NCI-H1092 (cell line): ENCODE measurements at places on chromosomes 7 and 10.

DNA sequence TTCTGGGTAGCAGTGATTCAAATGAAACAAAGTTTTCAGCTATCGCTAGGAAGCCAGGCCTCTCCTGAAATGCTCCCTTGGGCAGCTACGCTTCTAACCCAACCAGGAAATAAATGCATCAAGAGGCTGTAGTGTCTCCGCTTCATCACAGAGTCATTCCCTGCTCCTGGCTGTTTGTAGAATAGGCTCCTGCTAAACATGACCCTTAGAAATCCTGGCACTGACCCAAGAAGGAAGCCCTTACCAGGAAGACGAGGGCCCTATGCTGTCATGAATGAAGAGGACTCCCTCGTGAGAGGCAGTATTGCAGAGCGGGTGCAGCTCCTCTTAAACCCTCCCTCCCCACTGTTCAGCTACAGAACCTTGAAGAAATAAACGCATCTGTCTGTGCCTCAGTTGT lies 48.3 kb downstream of the NOD1 start:
- DNase-seq = no peak

GRCh38 chr7:48106906-48107659 lies 18.0 kb downstream of the UPP1 start:
- no peak for DNase-seq

- no peak for DNase-seq
Measured at GRCh38 chr7:16657656-16658279, 11.8 kb downstream of the BZW2 start.

DNA sequence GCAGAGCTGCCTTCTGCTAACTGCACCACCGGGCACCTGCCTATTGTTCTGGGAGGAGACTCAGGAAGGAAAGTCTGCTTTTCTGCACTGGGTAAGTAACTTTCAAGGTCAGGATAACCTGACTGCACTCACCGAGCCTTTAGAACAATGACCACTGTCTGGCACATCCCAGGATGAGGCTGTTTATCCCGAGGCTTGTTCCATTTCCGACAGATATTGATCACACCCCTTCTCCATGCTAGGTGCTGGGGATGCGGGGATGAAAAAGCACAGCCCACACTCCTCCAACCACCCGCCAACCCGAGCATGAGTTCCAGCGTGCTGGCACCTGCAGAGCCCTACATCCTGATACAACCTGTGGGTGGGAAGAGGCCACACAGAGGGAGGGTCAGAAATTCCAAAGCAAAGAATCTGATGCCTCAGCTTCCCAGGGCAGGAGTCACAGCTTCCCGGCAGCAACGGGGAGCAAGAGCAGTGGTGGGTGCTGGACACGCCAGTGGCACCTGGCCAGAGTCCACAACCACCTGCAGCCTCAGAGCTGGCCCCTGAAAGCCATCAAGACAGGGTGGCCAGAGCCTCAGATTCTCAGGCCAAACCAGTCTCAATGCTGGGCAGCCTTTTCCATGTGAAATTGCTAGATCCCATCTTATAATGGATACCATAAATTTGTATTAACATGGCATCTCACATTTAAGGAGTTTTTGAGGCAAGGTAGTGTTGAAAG lies 34.9 kb upstream of the CNPY1 start:
- DNase-seq = no peak

GRCh38 chr10:31121757-31122577 lies 90.3 kb upstream of the ZNF438 start:
- DNase-seq = no peak

DNA sequence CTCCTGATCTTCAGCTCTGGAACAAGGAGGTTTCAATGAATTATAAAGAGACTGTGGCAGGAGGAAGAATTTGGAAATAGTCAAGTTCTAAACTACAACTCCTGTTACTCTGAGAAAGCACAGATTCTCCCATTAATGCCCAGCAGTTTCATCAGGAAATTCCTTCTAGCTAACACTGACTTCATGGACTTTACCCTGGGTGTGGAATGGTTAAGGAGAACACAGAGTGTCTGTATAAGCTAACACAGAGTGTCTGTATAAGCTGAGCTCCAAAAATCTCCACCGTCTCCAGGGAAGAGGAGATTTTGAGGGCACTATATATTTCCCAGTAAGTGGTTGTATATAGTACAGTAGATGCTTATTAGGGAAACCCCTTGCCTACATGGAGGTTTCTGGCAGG lies 675.5 kb downstream of the XPNPEP1 start:
- no peak for DNase-seq

GRCh38 chr7:2525658-2526630 lies 6.4 kb downstream of the LFNG start:
- DNase-seq = peak; percentile 29

- DNase-seq = peak; percentile 91
Measured at GRCh38 chr7:140214075-140214684, 37.4 kb upstream of the KDM7A start.

- DNase-seq = no peak
Measured at GRCh38 chr10:484925-485661, 204.4 kb downstream of the DIP2C start.

DNA sequence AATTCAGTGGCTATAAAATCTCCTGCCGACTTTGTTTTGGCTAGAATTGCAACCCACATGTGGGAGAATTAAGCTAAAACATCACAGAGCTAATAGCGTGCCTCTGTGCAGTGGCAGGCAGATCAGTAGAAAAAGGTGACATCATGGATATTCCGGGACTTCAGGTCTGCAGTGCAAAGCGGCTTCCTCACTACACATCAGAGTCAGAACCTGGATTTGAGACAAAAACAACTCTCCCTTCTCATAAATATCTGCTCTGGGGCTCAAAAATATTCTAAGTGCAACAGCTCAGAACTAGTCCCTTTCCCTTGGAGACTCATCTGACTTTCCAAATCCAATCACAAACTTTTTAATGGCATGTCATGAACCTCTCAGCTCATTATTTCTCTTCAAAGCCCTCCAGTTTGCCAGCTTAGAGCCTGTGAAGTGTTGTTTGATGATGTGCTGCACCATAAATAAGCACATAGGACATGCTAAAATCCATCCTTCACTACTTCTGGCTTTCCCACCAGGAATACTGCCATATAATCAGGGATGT lies 337.1 kb downstream of the RNLS start:
- no peak for DNase-seq

DNA sequence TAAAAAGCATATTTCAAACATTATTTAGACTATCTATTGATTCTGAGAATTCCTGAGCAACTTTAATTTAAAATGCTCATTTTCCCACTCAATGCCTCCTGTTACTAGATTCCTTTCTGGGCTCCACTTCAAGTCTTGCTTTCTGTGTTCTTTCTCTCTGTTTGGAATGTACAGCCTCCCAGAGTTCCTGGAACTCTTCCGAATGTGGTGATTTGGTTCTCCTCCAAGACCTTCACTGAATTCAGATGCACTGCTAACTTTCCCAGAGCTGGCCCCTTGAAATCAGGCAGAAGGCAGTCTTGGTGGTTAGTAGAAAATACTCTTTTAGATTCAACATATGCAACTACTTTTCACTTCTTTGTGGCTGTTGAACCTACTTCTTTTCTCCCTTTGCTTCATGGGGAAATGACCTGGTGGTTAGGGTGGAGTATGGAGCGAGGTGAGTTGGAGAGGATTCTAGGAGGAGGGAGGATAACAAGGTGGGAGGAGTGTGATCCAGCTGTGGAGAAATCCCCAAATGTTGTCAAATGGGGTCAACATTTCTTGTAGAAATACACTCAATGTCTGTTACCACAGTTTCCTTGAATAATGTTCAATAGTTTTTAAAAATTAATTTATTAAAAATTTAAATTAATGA lies 27.9 kb upstream of the CCDC7 start:
- no peak for DNase-seq

DNA sequence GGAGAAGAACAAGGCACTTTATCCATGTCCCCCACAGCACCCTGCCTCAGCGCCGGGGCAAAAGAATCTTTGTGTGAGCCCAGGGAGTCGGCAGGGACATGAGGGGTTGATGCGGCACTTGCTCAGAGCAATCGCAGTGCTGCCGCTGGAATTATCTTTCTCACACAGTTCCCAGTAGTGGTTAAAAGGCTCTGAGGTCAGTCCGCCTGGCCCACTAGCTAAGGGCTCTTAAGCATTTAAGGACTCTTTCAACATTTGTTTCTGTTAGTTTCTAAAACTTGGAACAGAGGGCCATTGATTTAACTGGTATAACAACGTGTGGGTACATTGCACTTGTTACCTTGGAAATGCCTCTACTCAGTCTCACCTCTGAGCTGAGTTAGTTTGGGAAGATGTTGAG lies 208.0 kb upstream of the C7orf33 start:
- DNase-seq = no peak

- DNase-seq = no peak
Measured at GRCh38 chr10:1418031-1418550, 319.2 kb downstream of the ADARB2 start.

DNA sequence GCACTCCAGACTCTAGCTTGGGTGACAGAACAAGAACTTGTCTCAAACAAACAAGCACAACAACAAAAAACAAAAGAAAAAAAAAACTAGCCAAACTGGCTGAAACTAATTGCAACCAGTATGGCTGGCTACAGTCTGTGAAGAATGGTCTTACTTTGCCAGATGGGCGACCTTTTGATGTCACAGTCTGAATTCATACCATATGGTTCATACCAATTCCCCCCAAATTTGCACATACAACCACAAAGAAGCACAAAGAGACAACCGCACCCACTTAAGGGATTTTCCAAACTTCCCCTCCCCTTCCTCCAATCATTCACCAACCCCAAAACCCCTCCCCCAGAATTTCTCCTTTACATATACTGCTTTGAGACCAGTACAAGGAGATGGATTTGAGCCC lies 114.2 kb downstream of the SPAG6 start:
- DNase-seq = no peak

DNA sequence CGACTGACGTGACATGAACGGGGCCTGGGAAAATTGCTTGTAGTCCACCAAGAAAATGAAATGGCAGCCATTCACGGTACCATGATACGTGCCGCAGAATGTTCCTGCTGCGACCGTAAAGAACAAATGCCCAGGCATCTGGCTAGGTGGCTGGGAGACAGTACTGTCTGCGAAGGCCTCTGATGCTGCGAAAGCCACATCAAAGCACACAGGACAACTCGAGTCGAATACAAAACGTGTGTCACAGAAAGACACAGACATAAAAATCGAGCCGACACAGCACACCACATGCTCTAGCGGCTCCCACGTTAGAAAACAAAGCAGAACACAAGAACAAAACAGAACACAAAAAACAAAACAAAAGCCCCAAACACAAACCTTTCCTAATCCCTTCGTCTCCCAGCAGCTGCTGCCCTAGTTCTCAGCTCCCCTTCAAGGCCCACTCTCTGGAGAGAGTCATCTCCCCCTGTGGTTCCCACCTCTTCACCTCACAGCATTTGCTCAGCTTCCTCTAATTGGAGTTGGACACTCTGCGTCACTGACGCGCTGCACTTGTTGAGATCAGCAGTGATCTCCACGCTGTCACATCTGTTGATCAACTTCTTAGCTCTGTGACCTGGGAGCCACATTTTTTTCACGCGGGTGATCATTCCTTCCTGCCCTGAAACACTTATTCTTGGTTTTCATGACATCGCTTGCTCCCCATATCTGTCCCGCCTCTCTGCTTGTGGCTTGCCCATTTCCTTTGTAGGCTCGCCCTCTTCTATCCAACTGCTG lies 112.2 kb downstream of the CLEC2L start:
- no peak for DNase-seq

DNA sequence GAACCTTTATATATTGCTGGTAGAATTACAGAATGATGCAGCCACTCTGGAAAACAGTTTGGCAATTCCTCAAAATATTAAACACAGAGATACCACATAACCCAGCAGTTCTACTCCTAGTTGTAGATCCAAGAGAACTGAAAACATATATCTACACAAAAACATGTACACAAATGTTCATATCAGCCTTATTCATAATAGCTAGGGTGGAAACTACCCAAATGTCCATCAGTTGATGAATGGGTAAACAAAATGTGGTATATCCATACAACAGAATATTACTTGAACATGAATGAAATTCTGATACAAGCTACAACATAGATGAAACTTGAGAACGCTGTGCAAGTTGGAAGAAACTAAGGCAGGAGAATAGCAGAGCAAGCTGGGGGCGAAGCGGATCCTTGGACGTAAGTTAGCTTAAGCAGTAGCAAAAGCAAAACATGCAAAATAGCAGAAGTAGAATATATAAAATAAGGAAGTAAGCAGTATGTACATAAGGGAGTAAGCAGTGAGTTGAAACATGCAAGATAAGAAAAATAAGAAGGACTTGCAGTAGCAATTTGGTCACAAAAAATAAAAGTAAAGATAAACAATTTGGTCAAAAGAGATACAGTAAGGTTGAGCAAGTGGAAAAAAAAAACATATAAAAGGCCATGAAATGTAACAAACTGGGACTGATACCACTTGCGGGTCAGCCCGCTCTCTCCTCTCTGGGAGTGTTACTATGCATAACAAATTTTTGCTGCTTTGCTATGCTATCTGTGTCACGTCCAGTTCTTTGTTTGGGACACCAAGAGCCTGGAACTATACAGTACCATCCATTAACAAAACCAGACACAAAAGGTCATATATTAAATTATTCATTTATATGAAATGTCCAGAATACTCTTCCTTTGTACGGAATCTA lies 18.0 kb upstream of the HILPDA start:
- no peak for DNase-seq

- no peak for DNase-seq
Measured at GRCh38 chr10:64086083-64086767, 565.0 kb downstream of the REEP3 start.

GRCh38 chr10:77715088-77715487 lies 77.5 kb upstream of the KCNMA1 start:
- no peak for DNase-seq

DNA sequence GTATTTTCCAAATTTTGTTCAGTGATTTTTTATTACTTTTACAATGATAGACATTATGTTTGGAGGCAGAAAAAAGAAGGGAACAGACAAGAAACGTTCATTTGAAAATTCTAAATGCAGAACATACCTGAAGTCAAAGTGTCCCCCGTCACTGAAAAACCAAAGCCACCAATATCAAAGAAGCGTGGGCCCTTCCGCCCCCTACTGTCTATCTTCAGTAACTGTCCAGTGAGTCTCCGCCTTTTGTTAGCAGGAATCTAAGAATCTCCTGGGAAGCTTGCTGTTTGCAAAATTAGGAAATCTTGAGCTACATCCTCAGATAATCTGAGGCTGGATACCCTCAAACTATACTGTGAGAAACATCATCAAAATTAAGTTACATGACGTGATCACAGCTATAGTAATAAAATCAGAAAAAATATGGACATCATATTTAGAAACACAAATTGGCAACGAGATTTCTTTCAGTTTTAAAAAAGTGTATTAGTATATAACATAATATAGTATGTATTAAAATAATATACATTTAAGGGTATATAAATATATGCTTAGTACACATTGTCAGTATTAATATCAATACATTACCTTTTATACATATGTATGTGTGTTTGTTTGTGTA lies 169.3 kb upstream of the AKR1E2 start:
- peak; percentile 54 for DNase-seq
